ENCODE measurements at places on chromosomes 12 and 14.

DNA sequence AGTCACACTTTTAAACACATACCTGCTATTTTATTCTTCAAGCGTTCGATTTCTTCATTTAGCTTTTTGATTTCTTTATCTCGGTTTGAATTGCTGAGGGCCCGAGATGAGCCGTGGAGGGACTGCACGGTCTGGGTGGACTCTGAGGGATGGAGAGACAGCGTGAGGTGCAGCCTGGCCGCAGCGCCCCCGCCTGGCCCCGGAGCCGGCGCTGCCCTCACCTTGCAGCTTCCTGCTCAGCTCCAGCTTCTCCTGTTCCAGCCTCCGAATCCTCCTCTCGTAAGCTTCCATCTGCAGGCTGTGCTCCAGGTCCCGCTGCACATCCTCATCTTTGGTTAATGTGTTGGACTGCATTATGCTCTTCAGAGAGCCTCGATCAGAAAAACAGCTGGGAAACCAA, 53.2 kb downstream of the AMN start:
- DNase-seq: no peak

DNA sequence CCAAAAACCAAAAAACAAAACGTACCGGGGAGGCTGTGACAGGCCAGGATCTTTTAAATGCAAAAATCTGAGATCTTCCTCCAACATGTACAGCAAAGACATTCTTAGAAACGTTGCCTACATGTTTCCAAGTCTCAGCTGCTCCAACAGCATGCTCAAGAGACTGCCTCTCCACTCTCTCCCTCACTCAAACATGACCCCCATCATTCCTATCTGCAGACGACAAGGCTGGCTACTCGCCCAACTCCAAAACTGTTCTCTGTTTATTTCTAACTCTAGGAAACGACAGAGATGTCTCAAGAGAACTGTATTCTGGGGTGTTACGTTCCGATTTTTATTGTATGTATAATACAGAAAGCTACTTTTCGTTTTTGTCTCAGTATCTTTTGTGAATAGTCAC, 57.5 kb upstream of the TMCC3 start:
- no peak for DNase-seq

- no peak for DNase-seq
These were observed 716 bp downstream of the TMEM179 start for GRCh38 chr14:104603711-104604401.

GRCh38 chr14:59964251-59965007, 44.5 kb downstream of the LRRC9 start:
- DNase-seq: no peak

DNA sequence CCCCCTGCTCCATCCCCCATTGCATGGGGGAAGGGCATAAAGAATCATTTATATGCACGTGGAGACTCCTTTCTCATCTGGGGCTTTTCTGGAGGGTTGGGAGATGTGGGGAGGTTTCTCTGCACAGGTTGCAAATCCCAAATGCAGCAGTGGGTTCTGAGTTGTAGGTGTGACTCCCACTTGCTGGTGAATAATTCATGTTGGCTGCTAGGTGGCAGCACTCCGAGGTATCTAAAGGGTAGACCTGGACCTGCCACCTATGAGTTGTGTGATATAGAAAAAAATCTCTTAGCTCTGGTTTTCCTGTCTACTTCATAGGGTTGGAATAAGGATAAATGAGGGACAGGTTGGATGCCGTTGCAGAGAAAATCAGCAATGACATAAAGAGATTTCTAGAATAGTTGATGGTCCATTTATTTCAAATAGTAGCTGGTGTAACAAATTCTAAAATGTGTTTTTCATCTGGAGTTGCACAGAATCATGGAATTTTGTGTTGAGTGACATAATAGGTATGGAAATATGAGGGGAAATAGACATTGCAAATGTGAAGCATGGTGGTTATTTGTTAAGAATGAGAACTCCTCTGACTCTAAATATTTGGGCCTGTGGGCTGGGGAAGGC, 4.6 kb downstream of the MARCHF9 start:
- no peak for DNase-seq

GRCh38 chr14:51653079-51653774, 1.5 kb downstream of the FRMD6 start:
- DNase-seq: peak; percentile 57

GRCh38 chr12:5085896-5086295, 42.2 kb downstream of the KCNA5 start:
- peak; percentile 86 for DNase-seq

DNA sequence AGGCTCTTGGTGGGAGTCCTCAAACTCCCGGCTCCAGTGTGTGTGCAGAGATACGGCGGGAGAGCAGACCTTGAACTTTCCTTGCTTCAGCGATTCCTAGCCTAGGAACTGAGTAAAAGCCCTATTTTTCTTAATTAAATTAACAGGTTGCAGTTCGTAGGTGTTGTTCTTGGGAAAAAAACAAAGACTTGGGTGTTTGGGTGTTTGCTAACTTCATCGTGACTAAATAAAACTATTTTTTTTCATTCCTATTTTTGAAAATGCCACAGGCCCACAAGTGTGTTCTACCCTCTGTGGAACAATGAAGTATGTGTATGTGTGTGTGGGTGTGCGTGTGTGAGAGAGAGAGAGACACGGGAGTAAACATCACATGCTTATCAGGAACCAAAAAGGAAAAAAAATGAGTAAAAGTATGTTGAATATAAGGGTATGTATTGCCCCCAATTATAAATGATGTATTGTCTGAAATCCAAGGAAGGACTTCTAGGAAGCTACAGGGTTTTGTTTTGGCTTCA, 651 bp downstream of the TMEM117 start:
- DNase-seq: no peak

- no peak for DNase-seq
These were observed 10.4 kb upstream of the SERPINA11 start for GRCh38 chr14:94462763-94463572.

- DNase-seq: no peak
These were observed 84.1 kb upstream of the TBX3 start for GRCh38 chr12:114767906-114768722.

- no peak for DNase-seq
These were observed 64.2 kb upstream of the IFNG-AS1 start for GRCh38 chr12:67925077-67925476.

DNA sequence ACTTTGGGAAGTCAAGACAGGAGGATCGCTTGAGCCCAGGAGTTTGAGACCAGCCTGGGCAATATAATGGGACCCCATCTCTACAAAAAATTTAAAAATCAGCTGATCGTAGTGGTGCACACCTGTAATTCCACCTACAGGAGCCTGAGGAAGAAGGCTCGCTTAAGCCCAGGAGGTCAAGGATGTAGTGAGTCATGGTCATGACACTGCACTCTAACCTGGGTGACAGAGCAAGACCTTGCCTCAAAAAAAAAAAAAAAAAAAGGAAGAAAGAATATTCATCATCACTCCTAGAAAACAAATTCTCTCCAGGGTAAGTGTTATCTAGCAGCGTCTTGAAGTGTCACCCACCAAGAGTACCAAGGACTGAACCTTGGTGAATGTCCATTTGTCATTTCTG, 34.2 kb upstream of the PLXNC1 start:
- no peak for DNase-seq

DNA sequence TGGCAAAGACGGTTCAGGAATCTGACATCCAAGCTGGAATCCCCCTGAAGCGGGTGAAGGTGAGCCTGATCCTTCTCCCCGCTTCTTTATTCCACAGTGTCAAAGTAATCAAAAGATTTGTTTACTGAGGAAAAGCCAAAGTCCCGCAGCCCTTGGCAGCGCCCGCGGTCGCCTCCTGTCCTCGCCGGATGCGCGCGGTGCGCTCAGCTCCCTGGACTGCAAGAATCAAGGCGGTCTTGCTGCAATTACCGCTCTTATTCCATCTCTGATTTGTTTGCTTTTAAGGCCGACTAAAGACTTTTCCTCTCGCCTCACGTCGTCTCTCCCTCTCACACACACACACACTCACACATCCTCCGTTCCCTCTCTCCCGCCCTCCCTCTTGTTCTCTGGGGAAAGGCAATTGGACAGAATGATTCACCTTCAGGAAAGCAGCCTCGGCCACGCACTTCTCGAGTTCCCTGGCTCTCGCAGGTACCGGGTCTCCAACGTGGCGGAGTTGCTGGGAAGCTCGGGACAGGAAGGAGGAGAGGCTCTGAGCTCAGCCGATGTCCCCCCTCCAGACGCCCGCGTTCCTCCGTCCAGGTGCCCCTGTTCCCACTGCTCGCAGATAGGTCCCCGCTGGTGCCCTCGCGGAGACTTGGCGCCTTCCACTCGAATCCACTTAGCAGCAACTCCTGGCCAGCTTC, 68.6 kb upstream of the USP15 start:
- peak; percentile 66 for DNase-seq

DNA sequence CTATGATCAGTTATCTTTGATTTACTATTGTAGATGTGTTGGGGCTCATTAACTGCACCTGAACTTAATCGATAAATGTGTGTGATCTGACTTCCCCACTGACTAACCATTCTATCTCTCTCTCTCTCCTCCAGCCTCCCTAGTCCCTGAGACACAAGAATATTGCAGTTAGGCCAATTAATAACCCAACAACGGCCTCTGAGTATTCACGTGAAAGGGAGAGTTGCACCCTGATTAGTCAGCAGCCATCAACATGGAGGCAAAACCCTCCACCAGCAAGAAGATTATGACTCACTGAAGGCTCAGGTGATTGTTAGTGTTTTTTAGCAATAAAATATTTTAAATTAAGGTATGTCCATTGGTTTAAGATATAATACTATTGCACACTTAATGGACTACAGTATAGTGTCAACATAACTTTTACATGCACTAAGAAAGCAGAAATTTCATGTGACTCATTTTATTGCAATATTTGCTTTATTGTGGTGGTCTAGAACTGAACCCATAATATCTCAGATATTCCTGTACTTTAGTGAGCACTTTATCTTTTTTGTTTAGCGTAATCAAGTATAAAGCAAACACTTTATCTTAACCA, 77.1 kb upstream of the PTGDR start:
- no peak for DNase-seq

GRCh38 chr14:95150910-95151309, 6.4 kb downstream of the DICER1 start:
- no peak for DNase-seq

DNA sequence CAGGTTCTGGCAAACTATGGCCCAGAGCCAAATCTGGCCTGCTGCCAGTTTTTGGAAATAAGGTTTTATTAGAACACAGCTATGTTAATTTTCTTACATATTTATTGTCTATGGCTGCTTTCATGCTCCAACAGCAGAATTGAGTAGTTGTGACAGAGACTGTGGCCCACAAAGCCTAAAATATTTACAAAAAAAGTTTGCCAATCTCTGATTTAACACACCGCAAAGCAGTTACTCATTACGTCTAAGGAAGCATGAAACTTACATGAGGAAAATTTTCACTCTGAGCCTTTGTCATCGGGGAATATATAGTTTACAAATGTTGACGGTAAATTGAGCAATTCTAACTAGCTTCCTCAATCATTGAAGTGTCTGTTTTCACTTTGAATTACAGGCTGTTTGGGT, 96.5 kb downstream of the UNC79 start:
- peak; percentile 60 for DNase-seq

- DNase-seq: peak; percentile 95
These were observed 8.3 kb downstream of the TNFRSF1A start for GRCh38 chr12:6333566-6333965.

GRCh38 chr12:84874125-84874824, 38.3 kb downstream of the SLC6A15 start:
- peak; percentile 42 for DNase-seq

DNA sequence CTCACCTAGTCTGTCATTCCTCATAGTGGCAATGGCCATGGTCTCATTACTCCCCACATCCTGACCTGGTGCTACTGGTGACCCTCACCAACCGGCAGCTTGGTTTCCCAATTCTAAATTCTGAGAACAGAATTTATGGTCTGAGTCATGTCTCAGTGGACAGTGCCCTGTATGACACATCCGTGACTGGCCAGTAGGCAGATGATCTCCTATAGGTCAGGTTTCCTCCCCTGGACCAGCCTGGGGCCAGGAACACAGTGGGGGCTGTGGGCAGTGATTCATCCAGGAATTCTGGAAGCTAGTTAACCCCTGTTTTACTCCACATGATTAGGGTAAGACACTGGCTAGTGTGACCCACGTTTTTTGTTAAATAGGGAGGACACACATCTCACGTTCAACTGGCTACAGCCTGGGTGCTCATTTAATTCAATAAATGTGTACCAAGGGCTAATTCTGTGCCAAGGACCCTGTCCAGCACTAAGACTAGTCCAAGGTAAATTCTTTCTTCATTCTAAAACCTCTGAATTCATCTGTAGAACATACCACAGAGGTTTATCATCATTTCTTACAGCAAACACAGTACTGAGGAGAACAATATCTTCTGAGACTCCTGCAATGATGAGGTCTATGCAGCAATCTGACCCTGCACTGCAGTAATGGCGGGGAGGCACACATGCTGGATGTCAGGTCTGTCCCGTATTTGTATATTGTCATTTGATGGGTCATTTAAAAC, 249.6 kb upstream of the TBX3 start:
- peak; percentile 83 for DNase-seq

GRCh38 chr12:22656831-22657230, 31.9 kb downstream of the ETNK1 start:
- peak; percentile 17 for DNase-seq

DNA sequence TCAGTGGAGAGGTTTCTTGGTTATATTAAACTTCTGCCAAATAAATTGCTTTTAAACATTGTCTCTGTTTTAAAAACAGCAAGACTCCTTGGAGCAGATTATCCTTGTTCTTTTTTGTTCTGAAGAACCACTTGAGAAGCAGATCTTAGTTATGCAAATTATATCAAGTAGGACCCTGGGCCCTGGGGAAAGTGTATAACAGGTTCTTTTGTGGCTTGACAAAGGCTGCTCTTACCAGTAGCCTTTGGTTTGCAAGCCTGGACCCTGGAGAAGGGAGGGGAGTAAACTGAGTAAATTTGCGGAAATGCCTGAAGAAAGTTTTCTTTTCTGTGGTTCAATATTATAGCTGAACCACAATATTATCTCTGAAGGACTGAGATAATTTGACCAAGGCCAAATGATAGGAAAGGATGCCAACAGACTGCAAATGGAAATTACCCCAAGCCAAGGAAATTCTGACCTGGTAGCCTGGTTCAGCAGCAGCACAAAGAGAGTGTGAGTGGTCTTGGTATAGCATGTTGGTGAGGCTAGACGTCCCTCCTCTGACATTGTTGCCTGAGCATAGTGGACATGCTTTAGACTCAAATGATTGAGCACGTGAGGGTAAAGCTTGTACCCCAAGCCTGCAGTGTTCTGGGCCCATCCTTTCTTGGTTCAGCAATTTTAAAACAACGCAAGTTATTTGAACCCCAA, 30.4 kb upstream of the SIX1 start:
- DNase-seq: no peak

DNA sequence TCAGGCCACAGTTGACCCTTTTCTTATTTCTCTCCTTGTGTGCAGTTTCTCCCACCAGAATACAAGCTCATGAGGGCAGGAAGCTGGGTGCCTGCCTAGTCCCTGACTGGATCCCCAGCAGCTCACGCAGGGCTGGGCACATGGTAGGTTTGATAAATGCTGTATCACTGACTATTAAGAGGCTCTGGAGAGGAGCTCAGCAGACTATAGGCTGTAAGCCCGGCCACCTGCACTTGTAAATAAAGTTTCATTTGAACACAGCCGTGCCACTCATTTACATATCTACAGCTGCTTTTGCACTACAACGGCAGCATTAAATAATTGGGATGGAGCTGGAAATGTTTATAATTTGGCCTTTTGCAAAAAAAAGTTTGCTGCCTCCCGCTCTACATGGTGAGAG, 32.0 kb downstream of the CHGA start:
- no peak for DNase-seq

Measured in mammary epithelial cell (primary cell).